Stimulated activated CD8-positive, alpha-beta memory T cell treated with anti-CD3 and anti-CD28 coated beads, Interleukin-2, amount 100 ng/mL, for 1 hour (primary cell): ENCODE measurements at places on chromosomes 16 and 17.

- no peak for DNase-seq
Measured at GRCh38 chr16:19520861-19521331, 1.0 kb downstream of the GDE1 start.

GRCh38 chr16:56145369-56145768 is 45.9 kb upstream of the GNAO1 start:
- no peak for DNase-seq

DNA sequence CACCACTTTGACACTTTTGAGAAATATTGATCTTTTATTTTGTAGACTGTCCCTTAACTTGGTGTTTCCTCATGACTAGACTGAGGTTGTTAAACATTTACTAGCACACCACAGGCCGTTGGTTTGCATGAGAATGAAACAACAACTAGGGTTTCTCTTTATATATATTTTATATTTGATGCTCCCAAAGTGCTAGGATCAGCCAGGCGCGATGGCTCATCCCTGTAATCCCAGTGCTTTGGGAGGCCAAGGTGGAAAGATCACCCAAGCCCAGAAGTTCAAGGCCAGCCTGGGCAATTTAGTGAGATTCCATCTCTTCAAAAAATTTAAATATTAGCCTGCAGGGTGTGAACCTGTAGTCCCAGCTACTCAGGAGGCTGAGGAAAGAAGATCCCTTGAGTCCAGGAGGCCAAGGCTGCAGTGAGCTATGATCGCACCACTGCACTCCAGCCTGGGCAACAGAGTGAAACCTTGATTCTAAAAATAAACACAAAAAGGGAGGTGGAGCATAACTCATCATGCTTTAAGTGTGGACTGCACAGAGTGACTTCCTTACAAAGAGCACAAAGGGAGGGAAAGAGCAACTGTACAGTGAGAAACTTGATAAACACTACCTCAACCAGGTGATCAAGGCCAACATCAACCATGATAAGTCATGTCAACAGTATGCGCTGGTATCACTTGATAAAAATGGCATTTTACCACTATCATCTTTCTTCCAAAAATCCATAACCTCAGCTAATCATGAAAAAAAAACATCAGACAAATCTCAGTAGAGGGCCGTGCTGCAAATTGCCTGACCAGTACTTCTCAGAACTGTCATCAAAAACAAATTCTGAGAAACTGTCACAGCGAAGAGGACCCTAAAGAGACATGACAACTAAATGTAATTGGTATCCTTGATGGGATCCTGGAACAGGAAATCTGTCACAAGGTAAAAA is 72.8 kb upstream of the ATF7IP2 start:
- DNase-seq: no peak

DNA sequence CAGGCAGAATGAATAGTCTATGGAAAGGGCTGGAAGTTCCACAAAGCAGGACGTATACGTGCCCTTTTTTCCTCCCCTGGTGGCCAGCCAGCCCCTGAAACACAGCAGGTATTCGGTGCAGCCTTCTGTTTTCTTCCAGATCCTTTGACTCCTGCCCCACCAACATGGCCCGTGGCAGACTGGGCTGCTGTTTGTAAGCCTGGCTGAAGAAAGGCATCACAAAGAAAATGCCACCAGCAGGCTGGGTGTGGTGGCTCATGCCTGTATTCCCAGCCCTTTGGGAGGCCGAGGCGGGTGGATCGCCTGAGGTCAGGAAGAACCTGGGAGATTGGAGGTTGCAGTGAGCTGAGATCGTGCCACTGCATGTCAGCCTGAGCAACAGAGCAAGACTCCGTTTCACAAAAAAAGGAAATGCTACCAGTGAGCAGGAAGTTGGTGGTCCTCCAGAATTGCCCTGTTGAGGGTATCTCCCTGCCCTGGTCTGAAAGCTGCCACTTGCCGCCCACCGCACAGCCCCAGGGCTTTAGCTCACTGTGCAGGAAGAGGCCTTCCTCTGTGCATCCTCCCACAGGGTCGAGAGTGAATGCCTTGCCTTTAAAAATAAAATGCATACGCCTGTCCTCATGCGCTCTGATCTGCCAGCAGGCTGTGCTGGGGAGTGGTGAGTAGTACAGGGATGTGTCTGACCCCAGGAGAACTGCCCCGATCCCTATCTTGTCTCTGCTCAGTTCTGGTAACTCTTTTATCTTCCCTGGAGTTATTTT is 587.7 kb downstream of the MAF start:
- DNase-seq: no peak

DNA sequence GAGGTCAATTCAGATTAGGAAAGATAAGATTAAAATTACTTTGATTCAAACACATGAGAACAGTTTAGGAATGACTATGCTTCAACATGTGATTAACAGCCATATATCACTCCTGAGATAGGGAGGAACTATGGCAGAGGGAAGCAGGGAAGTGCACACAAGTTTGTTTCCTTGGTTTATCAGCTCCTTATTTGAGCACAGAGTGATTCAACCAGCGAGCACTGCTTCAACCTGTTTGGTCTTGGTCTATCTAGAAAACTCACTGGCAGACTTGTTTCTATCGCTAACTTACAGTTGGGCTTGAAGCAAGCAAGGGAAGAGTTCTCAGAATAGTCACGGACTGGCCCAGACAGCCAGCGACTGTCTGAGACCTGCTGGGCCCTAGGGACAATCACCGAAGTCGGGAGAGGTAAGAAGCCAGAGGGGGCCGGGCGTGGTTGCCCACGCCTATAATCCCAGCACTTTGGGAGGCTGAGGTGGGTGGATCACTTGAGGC is 23.5 kb downstream of the TUBG1 start:
- no peak for DNase-seq

DNA sequence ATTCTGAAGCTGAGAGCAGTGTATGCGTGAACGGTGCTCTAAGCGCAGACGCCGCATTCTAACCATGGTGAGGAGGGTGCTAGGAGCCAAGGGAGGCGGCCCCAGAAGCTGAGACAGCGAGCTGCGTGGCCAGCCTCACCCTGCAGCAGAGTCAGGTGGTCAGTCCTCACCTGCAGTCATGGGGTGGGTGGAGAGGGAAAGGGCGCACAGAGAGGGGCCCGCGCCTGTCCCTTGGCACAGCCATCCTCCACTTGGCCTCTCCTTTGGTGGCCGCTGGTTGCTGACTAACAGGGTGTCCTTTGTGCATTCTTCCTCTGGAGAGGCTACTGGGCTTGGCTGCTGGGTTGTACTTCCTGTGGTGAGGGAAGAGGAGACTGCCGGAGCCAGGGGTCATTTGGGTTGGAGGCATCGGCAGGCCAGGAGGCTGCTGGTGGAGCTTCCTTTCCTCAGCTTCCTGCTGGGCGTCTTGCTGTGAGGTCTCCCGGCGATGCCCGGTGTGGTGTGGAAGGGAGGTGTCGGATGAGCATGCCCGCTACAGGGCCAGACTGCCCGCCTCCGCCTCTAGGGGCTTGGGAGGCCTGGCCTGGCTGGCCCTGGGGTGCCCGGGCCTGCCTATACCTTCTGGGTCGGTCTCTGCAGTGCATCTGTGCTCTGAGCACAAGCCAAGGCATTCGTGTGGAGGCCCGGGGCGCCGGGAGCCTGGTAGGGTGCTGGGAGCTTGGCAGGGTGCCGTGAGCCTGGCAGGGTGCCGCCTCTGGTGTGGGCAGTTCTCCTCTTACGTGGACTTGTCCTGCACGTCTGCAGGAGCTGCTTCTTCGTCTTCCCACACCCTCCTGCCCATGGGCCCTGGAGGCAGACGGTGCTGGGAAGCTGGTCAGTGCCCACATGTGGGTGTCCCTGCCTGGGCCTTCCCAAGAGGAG is 17.4 kb downstream of the RNF213 start:
- no peak for DNase-seq

DNA sequence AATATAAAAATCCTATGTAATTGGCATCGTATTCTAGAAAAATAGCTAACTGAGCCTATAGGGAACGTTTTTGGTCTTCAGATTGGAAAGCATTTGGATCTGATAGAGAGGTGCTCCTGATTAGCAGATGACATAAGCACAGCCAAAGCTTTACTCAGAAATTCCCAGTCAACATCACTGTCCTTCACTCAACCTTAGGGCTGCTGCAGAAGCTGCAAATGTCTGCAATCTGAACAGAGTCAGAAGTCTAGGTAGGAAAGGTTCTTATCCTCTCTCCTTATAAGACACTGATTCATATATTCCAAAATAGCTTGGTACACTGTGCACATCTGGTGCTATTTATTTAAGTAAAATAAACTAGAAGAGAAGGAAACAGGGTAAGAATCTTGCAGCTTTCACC is 19.2 kb downstream of the STRADA start:
- DNase-seq: no peak

- no peak for DNase-seq
Measured at GRCh38 chr16:7887316-7887715, 554.7 kb downstream of the RBFOX1 start.

- DNase-seq: no peak
Measured at GRCh38 chr16:85539629-85540291, 73.4 kb upstream of the GSE1 start.

DNA sequence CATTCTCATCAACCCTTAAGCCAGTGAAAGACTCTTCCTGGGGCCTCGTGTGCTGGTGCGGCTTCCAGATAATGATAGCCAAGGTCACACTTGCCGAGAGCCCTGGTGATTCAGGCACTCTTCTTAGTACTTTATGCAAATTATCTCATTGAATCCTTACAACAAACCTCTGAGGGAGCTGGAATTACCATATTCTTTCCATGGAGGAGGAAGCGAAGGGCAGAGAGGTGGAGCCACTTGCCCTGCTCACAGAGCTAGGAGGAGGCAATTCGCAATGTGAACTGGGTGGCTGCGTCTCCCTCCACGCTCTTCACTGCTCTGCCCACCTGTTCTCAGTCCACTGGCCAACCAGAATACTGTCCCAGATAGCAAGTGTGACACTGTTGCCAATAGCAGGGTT is 409.7 kb downstream of the SNX29 start:
- DNase-seq: no peak

DNA sequence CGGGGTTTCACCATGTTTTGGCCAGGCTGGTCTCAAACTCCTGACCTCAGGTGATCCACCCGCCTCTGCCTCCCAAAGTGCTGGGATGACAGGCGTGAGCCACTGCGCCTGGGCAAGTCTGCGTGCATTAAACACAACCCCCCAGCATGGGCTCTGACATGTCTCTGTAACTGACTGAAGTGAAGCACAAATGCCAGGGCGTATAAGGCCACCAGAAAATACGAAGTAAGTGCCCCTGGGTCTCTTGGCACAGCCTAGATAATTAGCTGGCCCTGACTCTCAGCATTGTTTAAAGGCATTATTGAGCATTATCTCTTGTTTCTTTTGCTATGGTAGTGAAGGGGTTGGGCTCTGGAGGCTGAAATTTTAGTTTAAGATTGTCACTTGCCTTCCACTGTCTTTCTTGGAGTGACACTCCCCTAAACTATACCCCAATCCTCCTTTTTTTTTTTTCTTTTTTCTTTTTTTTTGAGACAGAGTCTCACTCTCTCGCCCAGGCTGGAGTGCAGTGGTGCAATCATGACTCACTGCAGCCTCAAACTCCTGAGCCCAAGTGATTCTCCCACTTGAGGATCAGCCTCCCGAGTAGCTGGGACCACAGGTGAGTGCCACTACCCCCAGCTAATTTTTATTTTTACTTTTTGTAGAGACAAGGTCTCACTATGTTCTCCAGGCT is 8.2 kb upstream of the SEC14L1 start:
- no peak for DNase-seq

DNA sequence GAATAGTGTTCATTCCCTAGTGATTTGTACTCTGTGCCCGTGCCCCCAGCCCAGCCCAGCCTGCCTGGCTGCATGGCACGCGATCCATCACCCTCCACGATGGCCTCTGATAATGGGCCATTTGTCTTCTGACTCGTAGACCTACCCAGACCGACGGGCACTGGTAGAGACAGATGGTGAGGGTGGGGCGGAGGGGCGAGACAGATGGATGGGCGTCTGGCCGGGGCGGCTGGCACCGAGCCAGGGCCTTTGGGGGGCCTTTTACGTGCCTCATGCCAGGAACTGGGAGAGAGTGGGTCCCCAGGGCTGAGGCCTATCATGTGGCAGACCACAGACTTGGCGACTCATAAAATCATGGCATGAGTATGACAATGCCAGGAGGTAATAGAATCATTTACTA is 25.4 kb downstream of the CRHR1 start:
- DNase-seq: no peak

DNA sequence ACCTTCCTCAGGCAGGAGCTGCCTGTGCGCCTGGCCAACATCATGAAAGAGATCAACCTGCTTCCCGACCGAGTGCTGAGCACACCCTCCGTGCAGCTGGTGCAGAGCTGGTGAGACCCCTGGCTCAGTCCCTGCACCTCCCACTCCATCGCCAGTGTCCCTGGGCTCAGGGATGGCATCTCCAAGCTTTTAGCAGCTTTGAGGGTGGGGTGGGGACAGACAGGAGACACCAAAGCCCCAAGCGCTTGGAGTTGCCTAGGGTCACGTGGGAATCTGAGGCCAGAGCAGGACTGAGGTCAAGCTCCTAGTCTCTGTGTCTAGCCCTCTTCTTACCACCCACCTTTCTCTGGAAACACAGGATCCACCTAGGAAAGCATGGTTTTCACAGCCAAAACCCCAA is 2.3 kb downstream of the PDK2 start:
- no peak for DNase-seq

DNA sequence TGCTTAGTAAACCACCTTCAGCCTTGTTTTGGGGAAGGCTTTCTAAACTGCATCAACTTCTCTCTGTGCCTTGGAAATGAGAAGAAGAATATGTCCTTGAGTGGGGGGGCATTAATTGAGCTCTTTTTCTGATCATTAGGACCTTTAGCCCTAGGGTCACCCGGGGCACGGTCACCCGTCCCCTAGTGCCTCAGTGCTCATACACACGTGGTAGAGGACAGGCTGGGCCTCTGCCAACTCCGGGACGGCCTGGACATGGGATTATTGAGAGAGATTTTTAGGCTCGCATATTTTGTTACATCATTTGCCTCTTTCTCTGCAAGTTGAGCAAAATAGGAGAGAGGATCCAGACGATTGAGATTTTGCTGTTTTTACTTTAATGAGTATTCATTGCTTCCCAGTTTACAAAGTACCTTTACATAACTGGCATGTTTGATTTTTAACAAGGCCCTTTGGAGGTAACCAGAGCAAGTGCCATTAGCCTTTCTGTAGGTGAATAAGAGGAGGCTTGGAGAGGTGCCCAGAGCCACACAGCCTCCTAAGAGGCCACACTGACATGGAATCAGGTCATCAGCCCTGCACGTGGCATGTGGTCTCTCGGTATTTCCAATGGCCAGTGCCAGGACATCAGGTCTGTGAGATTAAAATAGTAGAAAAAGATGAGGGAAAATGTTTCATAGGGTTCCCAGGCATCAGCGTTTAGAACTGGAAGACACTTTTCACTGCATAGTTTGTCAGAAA is 11.1 kb downstream of the PMM2 start:
- DNase-seq: no peak

GRCh38 chr16:11015076-11015475 is 70.7 kb downstream of the CLEC16A start:
- no peak for DNase-seq
